ENCODE measurements at places on chromosomes 6 and 20.

- no peak for DNase-seq
Observed at GRCh38 chr6:130212215-130212874, 10.4 kb downstream of the SAMD3 start.

GRCh38 chr6:166415306-166415705 is 32.6 kb upstream of the MPC1 start:
- no peak for DNase-seq

DNA sequence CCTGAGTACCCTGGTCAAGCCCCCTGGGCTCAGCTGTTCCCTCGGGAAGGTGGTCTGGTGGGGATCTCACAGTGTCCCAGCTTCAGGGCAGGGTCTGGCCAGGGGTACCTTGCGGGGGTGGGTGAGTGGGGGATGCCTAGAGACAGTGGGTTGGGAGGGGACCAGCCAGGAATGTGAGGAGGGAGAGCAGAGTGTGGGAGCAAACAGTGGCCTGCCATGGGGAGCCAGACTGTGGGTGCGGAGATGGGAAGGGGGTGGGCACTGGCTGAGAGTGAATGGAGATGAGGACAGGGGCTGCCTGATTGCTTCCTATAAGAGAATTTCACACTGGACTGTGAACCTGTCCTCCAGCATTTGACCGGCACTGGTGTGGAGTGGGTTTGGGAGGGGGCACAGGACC is 95.1 kb downstream of the VEGFA start:
- no peak for DNase-seq

DNA sequence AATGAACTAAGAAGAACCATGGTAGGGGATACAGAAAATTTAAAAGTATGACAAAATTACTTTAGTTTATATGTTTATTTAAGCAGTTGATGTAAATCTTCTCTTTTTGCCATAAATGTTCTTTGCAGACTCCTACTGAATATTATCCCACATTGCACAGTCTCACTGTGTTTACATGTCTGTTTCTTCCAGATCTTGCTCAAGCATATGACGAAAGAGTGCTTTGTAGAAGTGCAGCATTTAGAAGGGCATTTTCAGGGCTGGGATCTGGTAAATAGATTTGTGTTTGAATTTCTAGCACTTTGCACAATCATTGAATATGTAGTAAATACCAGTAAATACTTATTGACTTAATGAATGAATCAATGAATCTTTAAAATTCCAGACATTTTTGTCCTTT is 152.0 kb upstream of the EPHA7 start:
- DNase-seq, result no peak

DNA sequence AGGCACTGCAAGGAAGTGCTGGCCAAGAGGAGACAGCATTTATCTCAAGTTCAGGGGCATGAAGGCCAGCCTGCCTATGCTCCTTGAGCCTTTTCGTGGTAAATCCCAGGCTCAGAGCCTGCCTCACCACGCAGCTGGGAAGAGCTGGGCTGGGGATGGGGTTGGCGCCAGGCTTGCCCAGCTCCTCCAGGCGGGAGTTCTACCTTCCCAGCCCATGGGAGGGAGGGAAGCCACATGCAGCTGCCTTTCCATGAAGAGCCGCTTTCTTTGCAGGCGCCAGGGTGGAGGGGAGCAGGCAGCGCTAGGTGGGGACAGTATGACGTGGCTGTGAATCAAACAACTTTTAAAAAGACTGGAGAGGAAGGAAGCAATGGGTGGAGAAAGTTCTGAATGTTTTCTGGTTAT is 19.5 kb upstream of the SIRT5 start:
- DNase-seq, result no peak

All from stimulated activated CD4-positive, alpha-beta T cell treated with anti-CD3 and anti-CD28 coated beads, TNF-alpha, amount 100 ng/mL, for 24 hours (primary cell).